ENCODE measurements at places on chromosomes 12 and 14. TPM values are rescaled to one million over a fixed set of nuclear protein-coding genes. Genes with fewer than 3 reads are reported as not detected.

The KRT75 gene
- not detected for total RNA-seq

The PROX2 gene
- total RNA-seq = not detected

The AQP2 gene
- not detected for total RNA-seq

The GLS2 gene
- not detected for total RNA-seq

The LALBA gene
- not detected for total RNA-seq

The AQP6 gene
- 0.26 TPM for total RNA-seq

The PRB2 gene
- 0.42 TPM for total RNA-seq

The KRT86 gene
- 3.0 TPM for total RNA-seq

The PHETA1 gene
- 10.5 TPM for total RNA-seq

The SNW1 gene
- total RNA-seq = 98.1 TPM

The RNASE2 gene
- total RNA-seq = not detected

The ADCK1 gene
- total RNA-seq = 3.1 TPM

The GALNT16 gene
- 0.08 TPM for total RNA-seq

The CCDC38 gene
- total RNA-seq = not detected

The ADAMTS20 gene
- 0.98 TPM for total RNA-seq

The DIABLO gene
- 73.8 TPM for total RNA-seq

The IL26 gene
- total RNA-seq = not detected

The KRT78 gene
- not detected for total RNA-seq

The TMEM233 gene
- 0.49 TPM for total RNA-seq

The RTN1 gene
- total RNA-seq = 0.34 TPM

The REM2 gene
- 0.11 TPM for total RNA-seq

The YARS2 gene
- total RNA-seq = 41.3 TPM

The B4GALNT3 gene
- 2.3 TPM for total RNA-seq

The ENDOU gene
- 0.13 TPM for total RNA-seq

The SSTR1 gene
- total RNA-seq = not detected

The DYRK4 gene
- 55.4 TPM for total RNA-seq

The TSPAN8 gene
- total RNA-seq = not detected

The FAIM2 gene
- total RNA-seq = 1.3 TPM

Data from A375 (cell line).